ENCODE measurements at places on chromosomes 5 and 9. TPM values are rescaled to one million over a fixed set of nuclear protein-coding genes. Genes with fewer than 3 reads are reported as not detected.
A peak's percentile ranks its signal among the peaks of the same experiment; 100 is the strongest.

Gene NFIB
- polyA plus RNA-seq: 10.0 TPM

Gene ZBTB43
- 3.1 TPM for polyA plus RNA-seq

Gene GABBR2
- polyA plus RNA-seq: 0.04 TPM

Gene CCL21
- 53.5 TPM for polyA plus RNA-seq

DNA sequence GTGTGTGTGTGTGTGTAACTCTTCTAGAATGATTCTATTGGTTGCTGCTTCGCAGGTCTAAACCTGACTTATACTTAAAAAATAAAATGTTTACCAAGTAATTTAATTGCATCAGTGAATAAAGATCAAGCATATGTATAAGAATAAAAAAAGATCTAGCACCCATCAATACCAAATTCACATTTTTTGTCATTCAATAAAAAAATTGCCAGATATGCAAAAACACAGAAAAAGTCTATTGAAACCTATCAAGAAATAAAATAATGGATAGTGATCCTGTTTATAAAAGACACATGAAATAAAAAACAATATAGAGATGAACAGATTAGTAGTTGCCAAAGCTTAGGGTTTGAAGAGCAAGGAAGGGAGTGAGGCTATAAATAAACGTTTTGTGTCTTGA lies 2095.0 kb upstream of the ACO1 start:
- DNase-seq: no peak
- no peak overlapping the region for H3K27ac ChIP-seq
- H3K4me3 ChIP-seq: no peak overlapping the region
- no peaks in the 10 kb centered on the region for H3K4me1 ChIP-seq
- no peaks in the 10 kb centered on the region for H3K36me3 ChIP-seq

DNA sequence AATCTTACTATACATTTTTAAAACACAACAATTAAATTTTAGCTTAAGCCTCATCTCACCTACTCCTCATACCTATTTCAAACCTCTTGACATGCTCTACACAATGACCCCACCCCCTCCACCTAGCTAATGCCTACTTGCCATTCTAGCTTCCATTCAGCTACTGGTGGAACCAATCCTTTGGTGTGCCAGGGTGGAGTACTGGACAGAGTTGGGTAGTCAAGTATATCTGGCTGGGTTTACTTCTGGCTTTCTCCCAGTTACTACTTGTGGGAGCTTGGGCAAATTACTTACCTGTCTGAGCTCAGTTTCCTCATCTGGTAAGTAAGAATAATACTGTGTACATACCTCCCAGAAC lies 24.3 kb downstream of the PLPP1 start:
- peak overlapping the region; percentile 67 for H3K27ac ChIP-seq
- no peak overlapping the region for H3K4me3 ChIP-seq
- H3K4me1 ChIP-seq: peaks cover 53% of the 10 kb centered on the region

DNA sequence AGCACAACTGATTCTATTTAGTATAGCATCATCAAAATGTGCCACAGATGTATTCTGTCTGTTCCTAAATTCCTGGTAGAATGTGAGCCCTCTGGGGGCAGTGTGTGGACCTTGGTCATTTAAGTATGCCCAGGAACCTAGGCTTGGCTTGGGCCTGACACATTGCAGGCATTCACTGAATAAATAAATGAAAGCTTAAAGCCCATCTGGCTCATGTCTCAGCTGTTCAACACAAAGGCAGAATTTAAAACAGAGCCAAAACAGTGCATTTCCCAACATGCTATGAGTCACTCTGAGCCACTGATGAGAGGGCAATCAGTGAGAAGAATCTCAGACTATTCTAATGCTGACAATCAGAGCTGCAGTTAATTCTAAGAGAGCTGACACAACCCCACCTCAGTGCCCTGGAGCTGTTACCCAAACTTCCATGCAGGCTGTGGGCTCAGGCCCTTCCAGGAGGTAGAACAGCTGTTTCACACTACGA lies 8.1 kb downstream of the FAM193B start:
- peak; percentile 18 for DNase-seq
- H3K27ac ChIP-seq: no peak overlapping the region
- H3K27me3 ChIP-seq: no peaks in the 10 kb centered on the region
- H3K4me1 ChIP-seq: peaks cover 8% of the 10 kb centered on the region

DNA sequence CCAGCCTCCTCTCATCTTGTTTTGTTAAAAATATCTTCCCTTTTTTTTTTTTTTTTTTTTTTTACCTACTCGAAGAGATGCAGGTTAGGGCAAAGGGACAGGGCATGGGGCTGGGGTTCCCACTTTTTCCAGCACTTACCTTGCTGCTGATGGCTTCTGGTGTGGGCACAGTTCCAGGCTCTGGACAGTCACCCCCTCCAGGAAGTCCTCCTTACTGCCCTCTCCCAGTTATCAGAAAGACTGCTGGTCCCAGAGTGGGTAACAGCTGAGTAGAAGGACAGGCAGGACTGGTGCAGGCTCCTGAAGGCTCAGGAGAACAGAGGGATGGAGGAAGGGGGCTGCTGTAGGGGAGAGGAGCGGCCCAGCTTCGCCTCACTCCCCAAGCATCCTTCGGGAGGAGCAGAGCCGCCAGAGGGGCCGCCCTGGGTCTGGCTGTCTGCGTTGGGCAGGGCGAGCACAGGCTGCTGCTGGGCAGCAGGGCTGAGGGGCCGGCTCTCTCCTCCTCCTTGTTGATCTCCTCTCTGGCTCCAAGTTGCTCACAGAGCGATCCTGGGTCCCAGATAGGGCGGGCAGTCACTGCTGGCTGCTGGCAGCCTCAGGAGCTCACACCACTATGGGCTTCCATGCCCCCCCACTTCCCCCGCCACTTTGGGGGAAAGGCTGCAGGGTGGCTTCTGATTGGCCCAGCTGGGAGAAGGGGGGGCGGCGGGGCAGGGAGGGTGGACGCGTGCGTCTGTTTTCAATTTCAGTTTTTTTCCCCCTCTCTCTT lies at the start of gene PDGFRB:
Gene PDGFRB, minus strand, starts transcription at position 588 of the 769 bp plus-strand sequence. CDS start 18,798 bp downstream, outside the sequence.
- H3K27ac ChIP-seq: no peak within 1 kb of the TSS
- peak; percentile 46 for DNase-seq
- no peaks in the 10 kb centered on the region for H3K36me3 ChIP-seq
- no peaks in the 10 kb centered on the region for H3K27me3 ChIP-seq
- no peaks in the 10 kb centered on the region for H3K4me1 ChIP-seq
- no peak within 1 kb of the TSS for H3K4me3 ChIP-seq

Data from pancreas (tissue), 10 donors.